ENCODE measurements at places on chromosomes 3 and 15. TPM values are rescaled to one million over a fixed set of nuclear protein-coding genes. Genes with fewer than 3 reads are reported as not detected.

GRCh38 chr3:13584427-13584891, 35.5 kb downstream of the FBLN2 start:
- no peaks in the 10 kb centered on the region for H3K27me3 ChIP-seq
- no peak overlapping the region for H3K4me3 ChIP-seq
- no peaks in the 10 kb centered on the region for H3K36me3 ChIP-seq
- no peaks in the 10 kb centered on the region for H3K4me1 ChIP-seq
- H3K27ac ChIP-seq, result no peak overlapping the region

GRCh38 chr3:141330235-141330634, 38.1 kb upstream of the ZBTB38 start:
- H3K4me3 ChIP-seq, result no peak overlapping the region
- H3K36me3 ChIP-seq, result no peaks in the 10 kb centered on the region
- H3K4me1 ChIP-seq, result peaks cover 23% of the 10 kb centered on the region
- H3K27ac ChIP-seq, result no peak overlapping the region
- DNase-seq, result no peak

SLC9C1 gene
- total RNA-seq, result not detected

DNA sequence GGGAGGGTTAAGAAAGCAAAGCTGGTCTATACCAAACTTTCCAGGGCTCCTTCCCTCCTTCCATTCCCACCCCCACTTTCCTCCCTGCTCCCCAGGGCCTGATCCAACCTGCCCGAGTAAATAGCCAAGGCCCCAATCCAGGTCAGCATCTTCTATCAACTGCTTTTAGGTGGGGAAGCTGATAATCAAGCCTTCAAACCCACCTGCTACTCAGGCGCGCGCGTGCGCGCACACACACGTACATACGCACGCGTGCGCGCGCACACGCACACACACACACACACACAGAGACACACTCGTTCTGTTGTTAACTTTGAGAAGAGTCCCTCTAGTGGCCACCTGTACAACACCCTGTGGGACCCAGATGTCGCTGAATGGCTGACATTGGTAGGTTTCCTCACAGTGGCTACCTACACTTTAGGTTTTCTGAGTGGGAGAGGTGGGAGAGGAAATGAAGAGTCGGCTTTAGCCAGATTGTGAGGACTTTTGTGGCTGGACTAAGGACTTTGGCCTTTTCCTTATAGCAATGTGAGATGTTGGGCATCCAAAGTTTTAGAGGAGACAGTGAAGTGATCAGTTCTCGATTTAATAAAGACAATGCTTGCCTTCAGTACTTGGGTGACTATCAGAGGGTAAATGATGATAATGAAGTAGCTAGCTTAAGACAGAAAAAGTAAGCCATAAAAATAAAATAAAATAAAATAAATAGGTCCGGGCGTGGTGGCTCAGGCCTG, 179.9 kb upstream of the C2CD4B start:
- peak; percentile 56 for DNase-seq
- H3K27me3 ChIP-seq, result no peaks in the 10 kb centered on the region
- no peaks in the 10 kb centered on the region for H3K36me3 ChIP-seq
- H3K4me1 ChIP-seq, result no peaks in the 10 kb centered on the region
- no peak overlapping the region for H3K27ac ChIP-seq

GRCh38 chr15:100728371-100729201, 126.2 kb downstream of the ASB7 start:
- H3K27me3 ChIP-seq, result no peaks in the 10 kb centered on the region
- no peak overlapping the region for H3K4me3 ChIP-seq
- DNase-seq, result peak; percentile 5
- no peaks in the 10 kb centered on the region for H3K36me3 ChIP-seq
- H3K27ac ChIP-seq, result no peak overlapping the region
- H3K4me1 ChIP-seq, result peaks cover 38% of the 10 kb centered on the region

- no peak overlapping the region for H3K4me3 ChIP-seq
- no peak overlapping the region for H3K27ac ChIP-seq
- DNase-seq, result no peak
- H3K27me3 ChIP-seq, result no peaks in the 10 kb centered on the region
- H3K4me1 ChIP-seq, result peaks cover 9% of the 10 kb centered on the region
These were observed 9.8 kb downstream of the MUC13 start for GRCh38 chr3:124924741-124925140.

REC114 gene
- not detected for total RNA-seq

CHDH gene
- 21.5 TPM for total RNA-seq

- no peaks in the 10 kb centered on the region for H3K36me3 ChIP-seq
- no peak for DNase-seq
- no peak overlapping the region for H3K4me3 ChIP-seq
- no peak overlapping the region for H3K27ac ChIP-seq
- H3K27me3 ChIP-seq, result no peaks in the 10 kb centered on the region
These were observed 94.0 kb upstream of the LRRN1 start for GRCh38 chr3:3705090-3705775.

DNA sequence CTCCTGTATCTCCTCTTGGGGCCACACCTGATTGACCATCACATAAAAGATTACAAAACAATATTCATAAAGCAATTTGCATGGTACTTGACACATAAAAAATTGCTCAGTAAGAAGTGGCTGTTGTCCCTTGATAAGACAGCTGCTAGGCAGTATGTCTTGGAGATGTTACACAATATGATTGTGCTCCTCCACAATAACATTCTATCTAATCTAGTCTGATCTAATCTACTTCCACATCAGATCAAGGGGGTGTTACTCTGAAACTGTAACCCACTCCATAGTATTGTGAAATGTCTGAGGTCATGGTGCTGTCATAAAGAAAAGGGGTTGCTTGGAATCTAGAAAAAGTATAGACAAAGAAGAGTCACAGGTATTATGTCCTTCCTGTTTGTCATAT, 23.4 kb upstream of the AQP9 start:
- H3K27ac ChIP-seq, result no peak overlapping the region
- H3K4me3 ChIP-seq, result no peak overlapping the region
- DNase-seq, result no peak
- H3K36me3 ChIP-seq, result no peaks in the 10 kb centered on the region
- H3K27me3 ChIP-seq, result no peaks in the 10 kb centered on the region
- H3K4me1 ChIP-seq, result peaks cover 6% of the 10 kb centered on the region

DNA sequence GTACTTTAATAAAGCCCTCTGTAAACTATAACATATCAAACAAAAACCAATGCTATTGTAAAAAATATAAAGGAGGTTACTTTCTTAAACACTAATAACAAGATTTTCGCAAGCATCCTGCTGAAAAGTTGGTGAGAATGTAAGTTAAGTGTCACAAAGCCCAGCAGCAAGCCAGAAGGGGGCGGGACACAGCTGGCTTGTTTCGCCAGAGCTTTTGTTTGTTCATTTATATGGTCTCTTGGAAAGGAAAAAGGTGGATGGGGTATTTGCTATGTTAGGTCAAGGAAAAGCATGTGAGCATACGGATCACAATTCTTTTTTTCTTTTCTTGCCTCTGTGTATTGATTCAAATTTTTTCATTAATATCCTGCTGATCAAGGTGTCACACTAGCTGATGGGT, 59.9 kb downstream of the HACD2 start:
- H3K4me1 ChIP-seq, result peaks cover 15% of the 10 kb centered on the region
- no peak overlapping the region for H3K4me3 ChIP-seq
- H3K36me3 ChIP-seq, result peaks cover 4% of the 10 kb centered on the region
- no peaks in the 10 kb centered on the region for H3K27me3 ChIP-seq
- H3K27ac ChIP-seq, result no peak overlapping the region

DNA sequence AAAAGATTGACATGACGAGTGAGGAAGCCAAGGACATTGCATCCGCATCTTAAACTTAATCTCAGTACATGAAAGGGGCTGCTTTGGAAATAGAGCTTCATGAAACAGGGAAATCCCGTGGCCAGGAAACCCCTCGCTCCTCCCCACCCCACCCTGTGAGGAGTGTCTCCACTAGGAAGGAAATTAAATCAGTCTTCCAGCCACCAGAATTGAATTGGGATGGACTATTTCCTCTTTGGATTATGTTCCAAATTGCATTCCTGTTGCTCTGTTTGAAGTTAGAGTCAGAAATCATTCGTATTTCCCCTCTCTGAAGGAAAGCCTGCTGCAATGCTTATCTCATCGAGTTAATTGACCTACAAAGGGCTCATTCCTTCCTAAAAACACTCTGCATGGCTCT, 35.8 kb downstream of the CLDN11 start:
- DNase-seq, result no peak
- no peak overlapping the region for H3K4me3 ChIP-seq
- H3K27ac ChIP-seq, result no peak overlapping the region
- H3K36me3 ChIP-seq, result no peaks in the 10 kb centered on the region
- H3K27me3 ChIP-seq, result no peaks in the 10 kb centered on the region
- H3K4me1 ChIP-seq, result no peaks in the 10 kb centered on the region

DNA sequence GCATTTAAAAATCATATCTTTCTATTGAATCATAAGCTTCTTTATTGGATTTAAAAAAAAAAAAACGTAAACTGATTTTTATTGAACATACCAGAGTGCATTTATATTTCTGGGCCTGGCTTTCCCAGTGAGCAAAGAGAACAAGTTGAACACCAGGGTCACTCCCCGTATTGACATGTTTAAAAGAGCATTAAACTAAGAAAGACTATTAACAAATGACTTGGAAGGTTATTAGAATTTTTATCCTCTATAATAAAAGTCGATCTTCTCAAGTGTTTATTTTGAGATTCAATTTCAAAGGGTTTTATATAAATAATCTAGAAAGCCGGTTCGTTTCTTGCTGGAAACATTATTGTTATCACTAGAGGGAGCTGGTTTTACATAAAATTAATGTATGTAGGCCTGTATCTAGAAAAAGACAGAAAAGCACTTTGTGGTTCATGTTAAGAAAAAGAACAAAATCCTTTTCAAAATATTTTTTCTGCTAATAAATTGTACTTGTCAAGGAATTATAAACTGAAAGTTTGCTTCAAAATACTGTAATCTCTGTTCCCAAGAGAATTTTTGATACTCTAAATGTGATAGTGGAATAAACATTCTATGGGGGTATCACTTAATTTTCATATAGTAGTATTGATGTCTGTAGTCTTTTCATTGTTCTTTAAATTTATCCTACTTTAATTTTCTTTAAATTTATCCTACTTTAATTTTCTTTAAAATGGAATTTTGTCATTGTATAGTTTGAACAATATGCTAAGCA, 321.8 kb upstream of the MME start:
- no peaks in the 10 kb centered on the region for H3K4me1 ChIP-seq
- H3K4me3 ChIP-seq, result no peak overlapping the region
- H3K27ac ChIP-seq, result no peak overlapping the region
- no peaks in the 10 kb centered on the region for H3K36me3 ChIP-seq
- no peak for DNase-seq

TEX55 gene
- not detected for total RNA-seq

CHL1 gene
- 10.6 TPM for total RNA-seq

PLEKHO2 gene
- total RNA-seq, result 9.9 TPM

- H3K36me3 ChIP-seq, result no peaks in the 10 kb centered on the region
- DNase-seq, result no peak
- H3K4me1 ChIP-seq, result no peaks in the 10 kb centered on the region
- H3K27ac ChIP-seq, result no peak overlapping the region
- no peak overlapping the region for H3K4me3 ChIP-seq
These were observed 142.2 kb downstream of the ARPP21 start for GRCh38 chr3:35781558-35781957.

DNA sequence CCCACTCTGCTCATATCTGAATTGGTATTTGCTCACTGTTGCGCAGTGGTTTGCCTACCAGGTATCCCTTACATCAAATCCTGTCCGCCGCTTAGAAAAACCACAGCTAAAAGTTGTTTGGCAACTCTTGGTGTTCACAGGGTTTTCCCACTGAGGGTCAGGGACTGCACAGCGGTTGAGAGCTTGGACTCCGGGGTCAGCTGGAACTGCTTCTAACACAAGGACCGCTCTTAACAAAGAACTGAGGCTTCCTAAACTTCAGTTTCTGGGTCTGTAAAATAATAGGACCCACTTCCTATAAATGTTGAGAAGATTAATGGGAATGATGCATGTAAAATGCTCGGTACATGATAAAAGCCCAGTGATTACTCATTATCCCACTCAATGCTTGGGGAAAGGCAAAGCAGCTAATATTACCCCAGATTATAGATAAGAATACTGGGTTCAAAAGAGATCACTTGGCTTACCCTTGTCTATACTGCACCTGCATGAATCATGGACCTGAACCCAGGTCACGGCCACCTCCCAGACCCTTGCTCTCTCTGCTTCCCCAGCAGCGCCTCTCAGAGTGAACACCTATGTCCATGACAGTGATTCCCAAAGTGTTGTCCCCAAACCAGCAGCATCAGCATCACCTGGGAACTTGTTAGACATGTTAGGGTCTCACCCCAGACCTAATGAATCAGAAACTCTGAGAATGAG, 36.1 kb downstream of the LIPC start:
- peak overlapping the region; percentile 18 for H3K27ac ChIP-seq
- H3K36me3 ChIP-seq, result no peaks in the 10 kb centered on the region
- H3K4me3 ChIP-seq, result no peak overlapping the region
- no peaks in the 10 kb centered on the region for H3K27me3 ChIP-seq
- peaks cover 30% of the 10 kb centered on the region for H3K4me1 ChIP-seq

GRCh38 chr15:58330741-58331559, 100.8 kb upstream of the LIPC start:
- DNase-seq, result no peak
- H3K4me3 ChIP-seq, result no peak overlapping the region
- H3K27ac ChIP-seq, result peak overlapping the region; percentile 74
- no peaks in the 10 kb centered on the region for H3K36me3 ChIP-seq
- H3K4me1 ChIP-seq, result peaks cover 40% of the 10 kb centered on the region
- H3K27me3 ChIP-seq, result no peaks in the 10 kb centered on the region

MEX3B gene
- total RNA-seq, result 0.52 TPM

- no peaks in the 10 kb centered on the region for H3K4me1 ChIP-seq
- DNase-seq, result no peak
- H3K27ac ChIP-seq, result no peak overlapping the region
These were observed 28.4 kb upstream of the MYRIP start for GRCh38 chr3:39781025-39781424.

LTF gene
- total RNA-seq, result 8.9 TPM

GRCh38 chr3:155917781-155918180, 47.3 kb downstream of the GMPS start:
- H3K27me3 ChIP-seq, result no peaks in the 10 kb centered on the region
- H3K4me3 ChIP-seq, result no peak overlapping the region
- DNase-seq, result no peak
- H3K4me1 ChIP-seq, result no peaks in the 10 kb centered on the region
- no peak overlapping the region for H3K27ac ChIP-seq

GRCh38 chr3:188421151-188421821, 267.3 kb downstream of the LPP start:
- H3K36me3 ChIP-seq, result no peaks in the 10 kb centered on the region
- H3K4me3 ChIP-seq, result no peak overlapping the region
- H3K27ac ChIP-seq, result peak overlapping the region; percentile 56
- peaks cover 21% of the 10 kb centered on the region for H3K4me1 ChIP-seq

RHCG gene
- not detected for total RNA-seq

- H3K27me3 ChIP-seq, result no peaks in the 10 kb centered on the region
- H3K4me3 ChIP-seq, result no peak overlapping the region
- H3K36me3 ChIP-seq, result no peaks in the 10 kb centered on the region
- peaks cover 57% of the 10 kb centered on the region for H3K4me1 ChIP-seq
These were observed 44.0 kb downstream of the IDH2 start for GRCh38 chr15:90058308-90058707.

PARP15 gene
- not detected for total RNA-seq

WDR5B gene
- 5.6 TPM for total RNA-seq

PPP1R14D gene
- total RNA-seq, result not detected

PTPRG gene
- 23.9 TPM for total RNA-seq

SI gene
- total RNA-seq, result not detected
